ENCODE measurements at places on chromosomes 2 and 18.

GRCh38 chr18:52200406-52200805 lies 139.6 kb upstream of the DCC start:
- no peak for DNase-seq

DNA sequence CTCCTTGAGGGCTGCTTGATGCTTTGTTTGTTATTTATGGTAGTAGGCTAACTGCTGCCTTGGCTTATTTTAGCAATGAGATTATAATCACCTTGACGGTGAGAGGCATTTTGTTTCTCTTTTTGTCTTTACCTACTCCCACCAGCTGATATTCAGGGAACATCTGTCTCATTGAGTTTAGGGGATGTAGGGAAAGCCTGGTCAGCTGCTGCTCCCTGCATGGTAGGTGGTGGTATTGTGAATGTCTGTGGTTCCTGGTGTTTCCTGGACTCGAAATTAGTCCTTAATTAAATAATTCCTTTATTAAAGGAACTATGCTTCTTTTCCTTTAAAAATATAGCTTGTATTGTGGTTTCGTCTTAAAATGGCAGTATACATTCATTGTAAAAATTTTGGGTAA lies 77.8 kb downstream of the ADAM23 start:
- DNase-seq, result no peak

DNA sequence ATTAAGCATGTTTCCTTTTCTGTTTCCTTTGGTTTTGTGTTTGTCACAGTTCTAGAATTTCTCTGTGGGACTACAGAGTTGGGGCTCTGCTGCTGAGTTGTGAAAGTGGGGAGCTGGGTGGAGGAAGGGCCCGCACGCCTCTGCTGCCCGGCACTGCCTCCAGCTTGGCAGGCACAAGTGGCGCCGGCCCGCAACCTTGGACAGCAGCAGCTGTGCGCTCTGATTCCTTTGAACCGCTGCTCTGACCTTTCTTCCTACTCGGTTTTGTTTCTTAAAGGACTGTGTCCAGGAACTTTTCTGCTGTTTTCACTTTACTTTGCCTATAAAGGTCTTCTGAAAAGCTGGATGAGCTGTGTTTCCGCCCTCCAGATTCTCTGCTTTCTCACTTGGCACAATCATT lies 137.6 kb upstream of the ALPP start:
- DNase-seq, result no peak

DNA sequence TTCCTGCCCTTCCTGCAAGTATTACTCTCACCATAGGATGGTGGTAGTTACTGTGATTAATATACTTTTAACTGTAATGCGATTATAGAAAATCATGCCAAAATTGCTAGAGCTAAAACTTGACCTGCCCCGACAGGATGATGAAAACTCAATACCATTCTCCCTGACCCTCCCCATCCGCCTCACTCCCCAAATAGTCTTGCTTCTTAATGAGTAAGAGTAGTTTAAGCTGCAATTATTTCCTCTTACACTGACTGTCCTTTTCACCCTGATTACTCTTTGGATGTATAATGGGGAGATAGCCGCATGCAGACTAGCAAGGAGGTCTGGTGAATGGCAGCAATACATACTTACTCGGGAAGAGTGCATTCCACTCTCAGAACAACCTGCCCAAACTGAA lies 269.6 kb upstream of the SIX3 start:
- DNase-seq, result no peak

DNA sequence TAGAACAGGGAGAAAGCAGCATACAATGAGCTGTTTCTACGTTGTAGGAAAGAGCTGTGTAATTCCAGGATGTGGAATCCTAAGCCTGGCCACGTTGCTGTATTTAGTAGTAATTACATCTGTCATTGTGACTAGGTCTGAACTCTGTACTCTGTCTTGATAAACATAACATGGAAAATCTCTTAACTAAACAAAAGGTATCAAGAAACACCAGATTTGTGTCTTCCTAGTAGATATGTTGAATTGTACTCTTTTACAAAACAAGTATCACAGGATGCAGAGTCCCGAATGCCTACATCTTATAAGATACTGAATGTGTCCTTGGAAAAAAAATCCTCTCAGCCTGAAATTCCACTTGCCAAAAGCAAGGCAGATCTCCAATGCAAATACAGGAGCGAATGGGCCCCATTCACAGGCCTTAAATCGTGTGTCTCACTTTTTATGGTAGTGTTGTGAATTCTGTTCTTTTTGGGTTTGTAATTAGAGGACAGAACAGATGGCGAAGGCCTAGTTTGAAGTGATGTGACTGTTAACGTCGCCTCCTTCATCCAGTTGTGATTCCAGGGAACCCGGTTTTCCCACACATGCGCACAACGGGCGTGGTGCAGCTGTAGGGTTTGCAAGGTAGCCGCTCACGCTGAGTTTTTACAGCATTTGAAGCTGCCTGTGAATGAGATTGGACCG lies 246.5 kb downstream of the GBX2 start:
- no peak for DNase-seq

DNA sequence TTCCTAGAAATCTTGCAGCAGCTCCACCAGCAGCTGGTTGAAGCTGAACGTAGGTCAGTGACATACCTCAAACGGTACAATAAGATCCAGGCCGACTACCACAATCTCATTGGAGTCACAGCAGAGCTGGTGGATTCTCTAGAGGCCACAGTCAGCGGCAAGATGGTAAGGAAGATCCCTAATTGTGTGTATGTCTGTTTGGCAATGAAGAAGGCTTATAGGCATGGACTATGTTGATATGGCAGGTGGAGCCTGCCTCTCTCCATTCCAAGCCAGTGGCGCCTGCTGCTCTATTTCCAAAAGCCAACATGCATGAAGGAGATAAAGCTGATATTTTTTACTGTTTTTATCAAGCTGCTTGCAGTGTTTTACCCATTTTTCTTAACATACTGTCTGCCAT lies 36.8 kb downstream of the ARMC9 start:
- no peak for DNase-seq

- no peak for DNase-seq
These were observed 57.9 kb downstream of the LIPG start for GRCh38 chr18:49619801-49620200.

DNA sequence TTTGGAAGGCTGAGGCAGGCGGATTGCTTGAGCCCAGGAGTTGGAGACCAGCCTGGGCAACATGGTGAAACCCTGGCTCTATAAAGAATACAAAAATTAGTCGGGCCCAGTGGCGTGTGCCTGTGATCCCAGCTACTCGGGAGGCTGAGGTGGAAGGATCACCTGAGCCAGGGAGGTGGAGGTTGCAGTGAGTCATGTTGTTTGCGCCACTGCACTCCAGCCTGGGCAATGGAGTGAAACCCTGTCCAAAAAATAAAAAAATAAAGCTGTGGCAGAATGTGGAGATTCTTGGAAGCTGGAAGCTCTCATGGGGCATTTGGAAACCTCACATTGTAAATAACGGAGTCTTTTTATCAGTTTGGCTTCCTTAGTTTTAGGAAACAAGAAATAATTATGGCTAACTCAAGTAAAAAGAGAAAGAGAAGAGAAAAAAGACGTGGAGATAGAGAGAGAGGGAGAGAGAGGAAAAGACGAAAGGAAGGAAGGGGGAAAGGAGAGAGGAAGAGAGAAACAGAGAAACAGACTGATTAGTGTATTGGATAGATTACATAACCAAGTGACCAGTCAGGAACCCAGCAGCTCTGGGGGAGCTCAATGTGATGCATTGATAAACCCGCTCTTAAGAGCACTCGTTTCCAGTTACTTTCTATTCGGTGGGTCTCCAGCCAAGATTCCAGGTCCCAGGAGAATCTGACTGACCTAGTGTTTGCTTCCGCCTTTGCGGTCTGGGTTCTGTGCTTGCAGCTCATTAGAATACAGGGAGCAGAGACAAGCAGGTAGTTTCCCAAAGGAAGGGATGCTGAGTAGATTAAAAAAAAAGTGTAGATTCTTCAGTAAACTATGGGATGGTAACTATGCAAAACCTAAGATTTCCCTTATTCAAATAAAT lies 1.1 kb upstream of the SPAST start:
- DNase-seq, result peak; percentile 24

- DNase-seq, result no peak
These were observed 880.8 kb upstream of the CDH2 start for GRCh38 chr18:29057703-29058102.

- DNase-seq, result peak; percentile 75
These were observed 36.2 kb downstream of the ASB1 start for GRCh38 chr2:238462782-238463396.

DNA sequence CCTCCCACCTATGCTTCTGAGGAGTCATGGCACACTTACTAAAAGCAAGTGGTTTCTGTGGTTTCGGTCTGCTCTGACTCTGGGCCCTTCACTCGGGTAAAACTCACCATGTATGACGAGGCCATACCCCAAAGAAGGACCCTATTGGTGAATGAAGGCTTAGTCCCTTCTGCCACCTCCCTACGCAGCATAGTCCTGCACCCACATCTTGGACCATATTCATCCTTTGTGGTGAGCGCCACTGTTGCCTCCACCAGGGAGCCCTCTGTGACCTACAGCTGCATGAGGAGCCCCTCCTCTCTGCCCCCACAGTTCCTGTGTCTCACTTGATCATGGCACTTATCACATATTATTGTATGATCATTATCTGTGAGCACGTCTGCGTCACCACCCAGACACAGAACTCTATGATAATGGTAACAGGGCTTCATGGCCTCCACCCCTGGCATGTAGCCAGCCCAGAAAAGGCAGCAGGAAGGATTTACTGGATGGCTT lies 113.3 kb downstream of the TFCP2L1 start:
- no peak for DNase-seq

DNA sequence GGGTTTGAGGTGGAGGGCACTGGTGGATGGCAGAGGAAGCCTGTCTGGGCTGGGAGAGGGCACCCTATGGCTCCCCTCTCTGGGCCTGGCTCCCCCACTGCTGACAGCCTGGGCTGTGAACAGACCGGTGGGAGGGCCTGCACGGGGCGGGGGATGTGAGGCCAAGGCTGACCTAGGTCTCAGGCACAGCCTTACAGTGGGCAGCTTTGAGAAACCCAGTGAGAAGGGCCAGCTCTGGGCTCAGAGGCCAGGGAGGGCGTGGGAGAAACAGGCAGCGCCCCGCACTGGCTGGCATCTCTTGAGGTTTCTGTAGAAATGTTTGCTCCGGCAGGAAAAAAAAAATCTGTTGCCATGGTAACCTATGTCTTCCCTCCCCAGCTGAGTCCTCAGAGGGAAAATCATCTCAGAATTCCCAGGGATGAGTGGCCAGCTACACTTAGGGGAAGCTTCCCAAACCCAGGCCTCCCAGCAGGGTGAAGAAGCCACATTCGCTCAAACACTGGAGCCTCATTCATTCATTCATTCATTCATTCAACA lies 71.7 kb upstream of the TAF1B start:
- peak; percentile 67 for DNase-seq

GRCh38 chr2:165105926-165106325 lies 97.9 kb downstream of the SCN3A start:
- no peak for DNase-seq

- no peak for DNase-seq
These were observed 32.8 kb downstream of the TMEM247 start for GRCh38 chr2:46512185-46512584.

GRCh38 chr2:100018341-100019193 lies 123.8 kb downstream of the AFF3 start:
- DNase-seq, result peak; percentile 59

DNA sequence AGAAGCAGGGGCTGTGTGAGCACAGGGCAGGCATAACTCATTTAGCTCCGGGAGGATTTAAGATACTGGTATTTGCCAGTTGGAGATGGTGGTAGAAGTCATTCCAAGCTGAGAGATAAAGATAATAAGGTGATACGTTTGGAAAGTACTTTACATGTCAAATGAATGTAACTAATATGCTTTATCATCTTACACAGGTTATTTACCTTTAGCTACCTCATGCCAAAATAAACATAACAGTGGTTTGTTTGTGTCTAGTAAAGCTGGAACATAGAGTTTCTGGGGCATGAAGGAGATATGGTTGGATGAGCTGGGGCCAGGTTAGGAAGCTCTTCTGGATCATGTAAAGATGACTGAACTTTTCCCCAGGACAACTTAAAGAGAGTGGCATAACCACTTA lies 126.9 kb upstream of the PIK3C3 start:
- no peak for DNase-seq

DNA sequence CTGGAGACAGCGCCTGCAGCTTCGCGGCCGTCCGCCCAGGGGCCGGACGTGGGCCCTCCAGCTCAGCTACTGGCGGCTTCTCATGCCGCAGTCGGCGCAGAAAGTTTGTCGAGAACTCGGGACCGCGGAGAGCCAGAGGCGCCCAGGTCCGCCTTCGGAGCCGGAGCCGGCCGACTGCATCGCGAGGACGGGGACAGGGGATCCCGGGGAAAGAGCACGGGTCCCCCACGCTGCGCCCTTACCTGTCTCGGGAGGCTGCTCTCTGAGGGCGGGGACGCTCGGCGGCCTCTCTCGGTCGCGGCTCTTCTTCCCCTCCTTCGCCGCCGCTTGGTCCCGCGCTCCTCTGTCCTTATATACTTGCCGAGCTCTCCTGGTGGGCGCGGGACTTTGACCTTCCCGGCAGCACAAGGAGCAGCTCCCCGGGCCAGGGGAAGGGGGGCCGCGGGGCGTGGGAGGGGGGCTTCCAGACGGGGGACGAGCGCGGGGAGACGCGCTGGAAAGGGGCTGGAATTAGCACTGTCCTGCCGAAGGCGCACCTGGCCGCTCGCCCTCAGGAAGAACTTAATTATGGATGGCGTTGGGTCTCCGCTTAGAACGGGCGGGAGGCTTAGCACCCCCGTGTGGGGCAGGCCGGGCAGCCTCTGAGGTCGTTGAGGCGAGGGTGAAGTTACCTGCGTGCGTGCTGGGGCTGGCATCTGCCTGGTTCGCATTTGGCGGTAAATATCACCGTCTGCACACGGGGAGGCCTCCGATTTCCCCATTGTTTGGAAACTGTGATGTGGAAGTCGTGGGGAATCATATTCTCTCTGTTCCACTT lies at the start of gene POMC:
Gene POMC (minus strand): TSS at position 325 of the 817 bp plus-strand sequence. CDS start 3,808 bp downstream, outside the sequence.
- DNase-seq, result peak; percentile 75

DNA sequence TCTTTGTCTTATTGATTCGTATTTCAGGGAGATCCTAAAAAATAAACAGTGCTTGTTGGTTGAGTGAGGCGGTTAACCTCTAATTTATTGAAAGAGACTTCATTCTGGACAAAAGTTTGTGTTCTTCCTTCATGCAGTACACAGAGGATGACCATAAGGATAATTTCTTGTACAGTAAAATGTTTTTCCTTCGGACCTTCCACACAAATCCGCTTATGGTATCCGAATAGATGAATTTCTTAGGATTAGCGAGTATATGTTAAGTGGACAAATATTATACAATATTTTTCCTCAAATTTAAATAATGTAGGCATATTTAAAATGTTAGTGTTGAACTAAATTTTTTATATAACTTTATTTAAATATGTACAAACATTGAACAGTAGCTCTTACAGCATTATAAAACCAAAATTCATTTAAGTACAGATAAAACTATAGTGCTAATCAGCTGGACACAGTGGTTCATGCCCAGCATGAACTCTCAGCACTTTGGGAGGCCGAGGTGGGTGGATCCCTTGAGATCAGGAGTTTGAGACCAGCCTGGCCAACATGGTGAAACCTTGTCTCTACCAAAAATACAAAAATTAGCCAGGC lies 84.4 kb downstream of the LPIN1 start:
- no peak for DNase-seq

GRCh38 chr2:228657807-228658402 lies 476.4 kb upstream of the SPHKAP start:
- peak; percentile 35 for DNase-seq

- peak; percentile 72 for DNase-seq
These were observed 55.9 kb downstream of the LYPD6B start for GRCh38 chr2:149094217-149095015.

GRCh38 chr2:113602869-113603466 lies 24.1 kb upstream of the RABL2A start:
- no peak for DNase-seq

GRCh38 chr2:9288681-9289338 lies 82.2 kb downstream of the ASAP2 start:
- DNase-seq, result peak; percentile 61

GRCh38 chr2:98866033-98866432 lies 70.0 kb downstream of the CRACDL start:
- DNase-seq, result no peak

GRCh38 chr2:231665245-231666170 lies 42.8 kb upstream of the PTMA start:
- no peak for DNase-seq
